ENCODE measurements at places on chromosomes 11 and 22.

DNA sequence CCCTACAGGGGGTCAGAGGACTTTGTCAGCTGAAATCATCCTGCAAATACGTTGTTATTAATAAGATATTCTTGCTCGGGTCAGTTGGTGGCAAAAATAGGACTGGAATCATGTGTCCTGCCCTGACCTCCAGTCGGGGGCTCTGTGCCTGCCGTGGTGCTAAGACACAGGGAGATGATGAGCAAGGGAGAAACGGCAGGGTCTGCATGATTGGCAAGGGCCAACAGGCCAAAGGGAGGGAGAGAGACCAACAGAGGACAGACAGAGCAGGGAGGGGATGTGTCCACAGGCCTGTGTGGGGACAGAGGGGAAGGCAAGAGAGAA is 10.4 kb upstream of the TSKU start:
- DNase-seq: no peak

DNA sequence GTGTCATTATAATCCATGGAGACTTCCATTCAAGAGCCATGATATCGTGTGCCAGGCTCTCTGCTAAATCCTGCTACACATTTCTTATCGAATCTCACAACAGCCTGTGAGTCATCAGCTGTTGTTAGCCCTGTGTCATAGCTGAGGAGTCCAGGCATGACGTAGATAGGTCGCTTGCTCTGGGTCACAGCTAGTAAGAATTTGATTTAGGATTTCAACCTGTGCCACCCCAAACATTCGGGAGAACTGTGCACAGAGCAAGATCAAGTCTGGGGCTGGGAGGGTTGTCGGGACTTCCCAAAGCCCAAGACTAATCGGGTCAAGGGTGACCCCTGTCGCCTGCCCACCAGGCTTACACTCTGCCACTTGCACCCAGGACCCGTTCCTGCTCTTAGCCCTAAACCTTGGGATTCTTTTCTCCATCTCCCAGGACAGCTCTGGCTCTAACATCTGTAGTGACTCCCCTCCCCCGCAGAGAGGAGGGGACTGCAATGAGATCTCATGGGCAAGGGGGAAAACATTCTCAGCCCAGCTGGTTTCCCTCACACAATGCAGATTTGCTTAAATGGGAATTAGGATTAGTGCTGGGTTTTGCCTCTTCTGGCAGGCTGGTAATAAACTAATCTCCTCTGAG is 34.3 kb downstream of the TSPAN18 start:
- DNase-seq: peak; percentile 21

- no peak for DNase-seq
Observed at GRCh38 chr11:87347441-87347840, 309.7 kb downstream of the TMEM135 start.

DNA sequence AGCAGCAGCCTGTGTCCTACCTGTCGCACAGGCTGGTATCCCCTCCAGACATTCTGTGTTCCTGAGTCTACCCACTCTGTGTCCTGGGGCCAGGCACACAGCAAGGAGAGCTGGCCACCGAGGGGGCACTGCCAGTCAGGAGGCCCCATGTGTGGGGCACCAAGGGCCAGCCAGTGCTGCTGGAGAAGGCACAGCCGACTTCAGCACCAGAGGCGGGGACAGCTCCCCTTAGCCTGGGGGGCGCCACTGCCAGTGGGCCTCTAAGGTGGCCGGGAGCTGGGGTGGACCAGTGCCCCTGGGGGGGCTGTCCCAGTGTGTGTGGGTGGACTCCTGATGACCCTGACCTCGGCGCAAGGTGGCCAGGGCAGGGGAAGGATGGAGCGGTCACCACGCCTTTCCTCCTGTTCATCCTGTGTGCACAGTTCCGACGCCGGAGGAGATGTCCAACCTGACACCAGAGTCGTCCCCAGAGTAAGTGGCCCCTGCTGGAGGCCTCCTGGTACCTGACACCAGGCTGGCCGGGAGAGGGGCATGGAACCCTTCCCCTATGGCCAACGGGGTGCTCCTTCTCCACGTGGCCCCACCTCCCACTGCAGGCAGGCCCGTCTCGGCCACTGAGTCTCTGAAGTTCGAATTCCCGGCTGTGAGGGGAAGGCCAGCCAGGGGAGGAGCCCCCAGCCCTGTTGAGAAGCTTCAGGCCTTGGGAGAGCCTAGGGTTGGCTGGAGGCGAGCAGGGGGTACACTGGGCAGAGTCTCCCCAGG is 35.4 kb downstream of the MOB2 start:
- no peak for DNase-seq

GRCh38 chr11:25587496-25587895 is 744.4 kb upstream of the ANO3 start:
- no peak for DNase-seq

DNA sequence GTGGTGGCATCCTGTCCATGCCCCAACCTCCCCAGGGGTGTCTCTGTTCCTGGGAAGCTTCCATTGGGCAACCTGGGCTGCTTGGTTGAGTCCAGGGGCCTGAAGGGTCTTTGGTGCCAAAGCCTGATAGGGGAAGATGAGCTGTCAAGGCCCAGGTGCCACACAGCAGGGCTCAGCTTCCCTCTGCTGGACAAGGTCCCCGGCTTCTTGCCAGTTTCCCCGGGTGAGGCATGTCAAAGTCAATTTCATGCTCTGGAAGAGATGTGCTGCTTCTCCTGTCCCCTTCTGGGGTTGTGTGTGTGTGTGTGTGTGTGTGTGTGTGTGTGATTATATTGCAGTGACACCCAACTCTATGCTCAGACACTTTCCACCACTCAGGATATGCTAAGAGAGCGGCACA is 26.9 kb downstream of the TP53I11 start:
- DNase-seq: no peak

DNA sequence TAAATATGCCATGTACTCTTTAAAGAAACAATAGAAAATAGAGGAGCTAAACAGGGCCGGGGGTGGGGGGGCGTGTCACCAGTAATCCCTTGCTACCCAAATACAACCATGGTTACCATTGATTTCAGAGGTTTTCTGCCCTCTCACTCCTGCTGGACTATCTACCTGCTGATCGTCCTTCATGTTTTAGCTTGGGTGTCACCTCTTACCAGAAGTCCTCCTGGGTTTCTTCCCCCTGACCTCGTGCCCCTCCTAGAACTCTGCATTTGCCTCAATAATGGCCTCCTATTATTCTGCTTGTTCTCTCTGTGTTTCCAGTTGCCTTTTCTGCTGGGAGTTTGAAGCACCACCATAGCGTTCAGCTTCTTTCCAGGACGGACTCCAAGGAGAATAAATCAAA is 9.4 kb upstream of the PVALB start:
- DNase-seq: no peak

DNA sequence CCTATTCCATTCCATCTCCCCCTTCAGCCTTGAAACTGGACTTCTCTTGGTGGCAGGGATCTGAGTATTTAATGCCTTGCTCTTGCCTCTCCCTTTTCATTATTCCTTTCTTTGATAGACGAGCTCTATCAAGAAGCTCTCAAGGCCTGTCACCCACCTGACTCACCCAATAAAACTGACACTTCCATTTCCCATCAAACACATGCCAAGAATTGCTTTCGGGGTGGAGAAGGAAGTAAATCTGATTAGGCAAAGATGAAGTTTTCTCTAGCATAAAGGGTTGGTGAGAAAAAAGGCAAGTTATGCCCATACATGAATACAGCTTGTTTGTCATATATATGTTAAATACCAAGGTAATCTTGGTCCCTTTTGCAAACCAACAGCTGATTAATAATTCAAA is 34.9 kb upstream of the MYEOV start:
- no peak for DNase-seq

DNA sequence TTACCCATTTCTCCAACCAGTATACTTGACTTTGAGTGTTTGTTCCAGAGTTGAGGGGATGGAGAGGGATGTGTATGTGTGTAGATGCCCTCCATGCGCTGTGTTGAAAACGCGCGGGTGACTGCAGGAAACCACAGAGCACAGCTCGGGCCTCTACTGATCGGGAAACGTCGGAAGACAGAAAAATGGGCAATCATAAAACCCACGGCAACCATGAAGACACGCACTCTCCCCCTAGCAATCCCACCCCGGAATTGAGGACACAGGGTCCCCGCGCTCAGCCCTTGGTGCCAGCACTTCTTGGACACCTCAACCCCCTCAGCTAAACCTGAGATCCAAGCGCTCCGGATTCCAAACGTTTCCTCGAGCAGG is 251 bp upstream of the UQCC3 start:
- DNase-seq: peak; percentile 74

GRCh38 chr11:35042224-35042623 is 96.7 kb upstream of the CD44 start:
- no peak for DNase-seq

- DNase-seq: no peak
Observed at GRCh38 chr22:41836551-41836950, 3.6 kb downstream of the SREBF2 start.

DNA sequence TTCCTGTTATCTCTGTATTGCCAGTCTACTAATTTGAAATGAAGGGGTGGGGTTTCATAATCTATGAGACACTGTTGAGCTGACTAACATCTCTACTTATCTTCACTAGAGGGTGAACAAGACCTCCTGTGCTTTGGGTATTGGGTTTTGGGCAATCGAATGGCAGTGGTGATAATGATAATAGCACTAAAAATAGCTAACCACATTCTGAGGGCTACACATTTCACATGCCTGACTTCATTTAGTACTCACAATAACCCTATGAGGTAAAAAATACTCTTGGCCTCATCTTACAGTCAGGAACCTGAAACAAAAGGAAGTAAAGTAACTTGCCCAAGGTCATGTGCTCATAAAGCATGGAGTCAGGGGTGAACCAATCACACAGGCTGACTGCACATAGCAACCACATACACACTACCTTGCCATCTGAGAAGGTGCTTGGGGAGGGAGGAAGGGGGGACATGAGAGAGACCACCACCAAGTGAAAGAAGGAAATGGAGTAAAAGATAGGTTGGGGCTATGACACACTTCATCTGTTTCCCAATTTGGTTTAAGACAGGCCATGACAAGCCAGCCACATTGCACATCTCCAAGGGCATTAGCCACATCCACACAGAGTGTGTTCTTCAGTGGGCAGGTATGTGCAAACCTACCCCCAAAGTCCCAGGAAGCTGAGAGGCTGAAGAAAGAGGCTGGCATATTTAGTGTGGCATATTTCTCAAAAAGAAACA is 387.6 kb upstream of the DDI1 start:
- no peak for DNase-seq

DNA sequence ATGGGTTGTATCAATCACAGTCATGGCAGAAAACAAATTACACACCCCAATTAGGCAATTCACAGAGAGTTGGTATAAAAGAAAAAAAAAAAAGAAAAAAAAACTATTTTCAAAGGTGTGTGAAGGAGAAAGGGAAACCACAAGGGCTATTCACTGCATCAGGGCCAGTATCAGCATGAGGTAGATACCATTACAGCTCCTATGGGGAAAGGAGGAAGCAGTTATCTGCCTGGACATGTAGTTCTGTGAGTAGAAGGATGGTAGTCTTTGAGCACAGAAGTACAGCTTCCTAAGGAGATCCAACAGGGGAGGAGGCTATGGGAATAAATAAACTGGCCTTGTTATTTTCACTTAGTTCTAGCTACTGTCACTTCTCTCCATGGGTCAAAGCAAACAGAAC is 746.1 kb downstream of the LUZP2 start:
- DNase-seq: no peak

- no peak for DNase-seq
Observed at GRCh38 chr11:95065336-95065735, 1.4 kb upstream of the SRSF8 start.
